ENCODE measurements at places on chromosomes 12 and 14.
A peak's percentile ranks its signal among the peaks of the same experiment; 100 is the strongest.

DNA sequence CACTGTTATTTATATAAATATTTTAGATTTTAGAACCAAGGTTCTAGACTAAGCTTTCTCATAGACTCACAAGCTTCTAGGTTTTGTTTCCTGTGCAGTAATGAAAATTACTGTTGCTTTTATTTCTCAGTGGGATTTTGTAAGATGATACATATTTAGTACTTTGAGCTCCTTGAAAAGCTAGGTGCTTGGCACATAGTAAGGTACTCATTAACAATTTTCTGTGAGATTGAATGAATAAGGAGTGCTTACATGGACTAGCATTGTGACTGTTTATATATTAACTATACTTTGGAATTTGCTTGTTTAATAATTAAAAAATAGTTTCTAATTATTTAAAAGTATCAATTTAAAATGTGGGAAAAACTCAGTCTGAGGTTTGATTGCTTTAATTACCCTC lies 85.7 kb downstream of the MIA2 start:
- no peak for ATAC-seq

- ATAC-seq: no peak
Measured at GRCh38 chr12:121893961-121894460, 5.4 kb downstream of the PSMD9 start.

- ATAC-seq: peak; percentile 97
Measured at GRCh38 chr12:7108003-7108795, 815 bp downstream of the C1RL start.

GRCh38 chr14:101192661-101193000 lies 289.1 kb upstream of the RTL1 start:
- no peak for ATAC-seq

DNA sequence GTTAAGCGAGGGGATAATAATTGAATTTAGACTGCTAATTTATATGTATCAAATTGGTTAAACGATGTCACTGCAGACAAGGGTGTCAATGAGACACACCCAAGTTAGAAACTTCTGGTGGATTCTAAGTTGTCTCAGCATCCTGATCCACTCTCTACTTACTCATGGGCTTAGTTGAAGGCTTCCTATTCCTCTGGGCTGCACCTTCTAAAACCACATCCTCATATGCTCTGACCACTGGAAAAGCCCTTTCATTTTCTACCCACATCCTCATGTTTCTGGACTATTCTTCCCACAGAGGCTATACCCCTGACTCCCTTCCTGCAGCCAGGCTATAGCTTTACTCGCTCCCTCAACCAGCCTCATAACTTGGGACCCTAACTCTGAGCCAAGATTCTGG lies 493.8 kb downstream of the VRK1 start:
- ATAC-seq: no peak

- ATAC-seq: no peak
Measured at GRCh38 chr12:33942172-33942571, 80.1 kb upstream of the ALG10 start.

DNA sequence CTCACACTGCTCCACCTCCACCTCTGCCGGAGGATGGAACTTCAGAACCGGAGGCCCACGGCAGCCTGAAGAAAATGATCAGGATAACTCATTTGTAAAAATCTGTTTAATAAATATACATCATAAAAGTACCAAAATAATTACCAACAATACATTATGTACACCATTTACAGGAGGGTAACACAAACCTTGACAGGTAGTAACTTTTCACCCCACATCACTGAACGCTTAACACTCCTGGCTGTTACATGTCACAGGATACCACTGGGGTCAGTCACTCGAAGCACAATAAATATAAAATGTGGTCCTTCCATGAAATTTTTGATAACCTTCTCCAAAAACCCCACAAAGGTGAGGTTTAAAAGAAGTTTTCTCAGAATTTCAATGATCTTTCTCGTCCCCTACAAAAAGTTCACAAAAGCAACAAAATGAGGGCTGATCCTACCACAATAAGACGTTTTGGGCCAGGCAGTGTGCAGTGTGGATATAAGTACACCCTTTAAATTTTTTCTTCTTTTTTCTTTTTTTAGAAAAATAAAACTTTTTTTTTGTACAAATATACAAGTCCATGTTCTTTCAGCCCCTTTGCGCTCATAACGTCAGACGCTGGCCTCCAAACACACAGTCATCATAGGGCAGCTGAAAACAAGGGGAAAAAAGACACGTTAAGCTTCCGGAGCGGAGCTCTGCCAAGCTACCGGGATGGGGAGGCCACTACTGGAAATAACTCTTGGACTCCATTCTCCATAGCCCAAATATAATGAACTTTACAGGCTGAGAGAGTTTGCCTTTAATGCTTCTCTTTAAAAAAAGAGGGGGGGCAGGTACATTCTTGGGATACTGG lies 2.9 kb downstream of the NFKBIA start:
- no peak for ATAC-seq

DNA sequence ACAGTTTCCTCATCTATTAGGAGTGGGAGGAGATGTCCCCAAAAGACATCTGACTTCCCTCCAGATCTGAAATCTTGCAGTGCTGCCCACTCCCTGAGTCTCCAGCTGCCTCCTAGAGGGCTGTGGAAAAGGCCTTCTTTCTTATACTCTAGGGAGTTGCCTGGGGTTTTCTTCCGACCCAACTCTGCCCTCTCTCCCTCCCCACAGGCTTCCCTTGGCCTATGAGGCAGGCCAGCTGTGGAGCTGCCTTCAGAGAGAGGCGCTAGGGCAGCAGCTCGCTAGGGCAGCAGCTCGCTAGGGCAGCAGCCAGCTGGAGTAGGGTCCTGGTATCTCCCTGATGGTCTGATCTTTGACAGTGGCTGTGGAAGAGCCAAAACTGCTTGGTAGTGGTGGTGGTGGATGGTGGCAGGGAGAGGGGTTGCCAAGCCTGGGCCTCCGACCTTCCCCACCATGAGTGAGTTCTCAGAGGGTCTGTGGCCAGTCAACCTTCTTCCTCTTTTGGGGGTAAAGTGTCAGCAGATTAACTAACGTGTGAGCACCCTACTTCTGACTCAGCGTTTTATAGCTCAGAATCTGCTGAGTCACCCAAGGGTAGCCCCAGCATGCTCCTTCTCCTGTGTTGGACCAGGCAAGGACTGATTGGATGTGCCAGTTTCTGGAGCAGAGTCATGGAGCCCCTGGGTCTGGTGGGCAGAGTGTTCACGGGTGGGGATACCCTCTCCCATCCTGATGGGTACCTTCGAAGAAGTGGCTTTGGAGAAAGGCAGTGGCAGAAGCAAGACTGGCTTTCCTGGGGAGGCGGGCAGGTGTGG lies 2.3 kb downstream of the SLC48A1 start:
- ATAC-seq: no peak

DNA sequence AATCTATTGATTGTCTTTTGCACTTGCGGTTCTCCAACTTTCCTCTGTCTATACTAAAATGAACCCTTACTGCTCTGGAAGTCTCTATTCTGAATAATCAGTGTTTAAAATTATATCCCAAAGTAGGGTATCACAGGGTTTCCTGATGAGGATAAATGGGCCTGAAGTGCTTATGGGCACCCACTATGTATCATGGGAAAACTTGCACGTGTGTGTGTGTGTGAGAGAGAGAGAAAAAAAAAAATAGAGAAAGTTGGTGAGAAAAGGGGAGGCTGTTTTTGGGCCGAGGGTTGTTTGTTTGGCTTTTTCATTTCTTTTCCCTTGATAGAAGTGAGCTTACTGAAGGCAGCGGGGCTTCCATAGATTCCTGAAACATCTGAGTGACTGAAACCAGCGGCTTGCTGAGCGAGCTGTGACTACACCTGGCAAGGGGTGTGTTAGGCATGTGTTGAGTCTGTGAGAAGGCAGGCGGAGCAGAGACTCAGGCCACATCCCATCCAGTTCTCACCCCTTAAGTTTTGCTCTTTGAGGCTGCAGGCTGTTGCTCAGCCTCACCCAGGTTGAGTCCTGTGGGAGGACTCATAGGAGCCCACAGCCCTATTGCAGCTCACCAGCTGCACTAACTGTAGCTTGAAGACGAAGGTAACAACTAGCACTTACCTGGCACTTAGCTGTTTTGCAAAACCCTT lies 17.2 kb downstream of the PPFIBP1 start:
- no peak for ATAC-seq

GRCh38 chr12:122133192-122133950 lies 40.6 kb downstream of the IL31 start:
- ATAC-seq: no peak

- ATAC-seq: no peak
Measured at GRCh38 chr12:46459111-46459510, 86.5 kb upstream of the SLC38A2 start.

Measured in stimulated activated memory B cell treated with anti-CD40 and anti-IgM and Interleukin-4, amounts not matched to agents 10 μg/mL and 1 μg/mL and 100 μg/mL, for 72 hours (primary cell).